T47D (cell line): ENCODE measurements at places on chromosomes 5 and 9.

DNA sequence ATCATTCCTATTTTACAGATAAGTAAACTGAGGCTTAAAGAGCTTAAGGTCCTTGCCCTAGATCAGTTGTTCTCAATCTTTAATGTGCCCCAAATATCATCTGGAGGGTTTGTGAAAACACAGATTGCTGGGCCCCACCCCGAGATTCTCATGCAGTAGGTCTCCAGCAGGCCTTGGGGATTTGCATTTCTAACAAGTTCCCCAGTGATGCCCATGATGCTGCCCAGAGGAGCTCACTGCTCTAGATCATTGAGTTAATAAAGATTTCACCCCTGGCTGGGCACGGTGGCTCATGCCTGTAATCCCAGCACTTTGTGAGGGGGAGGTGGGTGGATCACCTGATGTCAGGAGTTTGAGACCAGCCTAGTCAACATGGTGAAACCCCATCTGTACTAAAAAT is 42.8 kb upstream of the RAD23B start:
- DNase-seq = no peak

DNA sequence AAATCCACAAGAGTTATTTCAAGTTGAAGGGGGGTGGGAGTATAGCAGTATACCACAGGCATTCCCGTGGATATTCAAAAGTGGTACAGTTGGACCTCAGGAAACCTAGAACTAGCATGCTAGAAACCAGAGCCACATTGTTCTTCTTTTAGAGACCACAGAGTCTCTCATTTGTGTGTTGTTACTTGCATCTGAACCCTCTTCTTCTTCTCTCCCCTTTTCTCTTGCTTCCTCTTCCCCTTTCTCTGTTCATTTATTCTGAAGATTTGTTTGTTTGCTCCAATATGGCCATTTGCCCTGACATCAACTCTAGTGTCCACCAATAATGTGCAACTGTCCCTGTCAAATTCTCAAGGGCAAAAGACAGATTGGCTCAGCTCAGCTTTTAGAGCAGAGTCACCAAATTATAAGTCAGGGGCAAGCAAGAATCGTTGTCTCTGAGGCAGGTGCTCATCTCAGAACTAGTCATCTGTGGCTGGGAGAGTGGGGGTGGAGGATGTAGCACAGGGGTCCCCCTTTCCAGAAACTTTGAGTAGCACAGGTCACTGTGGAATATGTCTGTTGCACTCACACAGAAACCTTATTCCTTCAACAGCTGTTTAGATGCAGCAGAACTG is 321.1 kb downstream of the ARRDC3 start:
- DNase-seq = no peak

- no peak for DNase-seq
These were observed 61.8 kb upstream of the MAMDC2 start for GRCh38 chr9:69981686-69982445.

DNA sequence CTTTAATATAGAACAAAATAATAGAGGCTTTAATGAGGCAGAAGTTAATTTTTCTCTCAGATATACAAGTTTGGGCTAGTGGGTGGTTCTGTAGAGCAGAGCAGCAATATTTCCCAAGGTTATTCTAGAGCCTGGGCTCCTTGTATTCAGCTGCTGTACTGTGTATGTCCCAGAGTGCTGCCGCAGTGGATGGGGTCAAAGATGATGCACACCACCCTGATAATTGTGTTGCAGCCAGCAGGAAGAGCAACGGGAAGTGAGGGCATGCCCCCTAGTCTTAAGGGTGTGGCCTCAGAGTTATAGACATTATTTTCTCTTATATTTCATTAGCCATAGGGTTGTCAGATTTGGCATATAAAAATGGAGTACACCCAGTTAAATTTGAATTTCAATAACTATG is 23.9 kb upstream of the KIF4B start:
- DNase-seq = no peak

DNA sequence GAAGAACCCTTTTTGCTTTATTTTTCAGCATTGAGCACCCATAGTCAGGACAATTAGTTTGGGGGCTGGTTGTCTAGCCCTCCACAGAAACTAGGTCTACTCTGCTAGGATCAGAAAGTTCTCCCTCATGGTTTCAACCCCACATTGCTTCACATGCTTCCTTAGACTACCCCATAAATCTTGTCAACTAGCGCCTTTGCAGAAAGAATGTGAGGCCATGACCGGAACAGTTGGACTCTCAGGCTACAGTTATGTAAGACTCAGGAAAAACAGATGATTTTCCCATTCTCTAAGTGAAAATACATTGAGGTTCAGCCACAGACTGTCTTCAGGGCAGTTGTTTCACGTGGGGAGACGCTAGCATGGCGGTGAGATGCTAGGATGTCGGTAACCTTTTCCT is 255.6 kb downstream of the NR3C1 start:
- no peak for DNase-seq

GRCh38 chr5:168064457-168064856 is 227.0 kb upstream of the WWC1 start:
- no peak for DNase-seq

GRCh38 chr5:148759101-148759500 is 67.3 kb upstream of the ADRB2 start:
- no peak for DNase-seq

DNA sequence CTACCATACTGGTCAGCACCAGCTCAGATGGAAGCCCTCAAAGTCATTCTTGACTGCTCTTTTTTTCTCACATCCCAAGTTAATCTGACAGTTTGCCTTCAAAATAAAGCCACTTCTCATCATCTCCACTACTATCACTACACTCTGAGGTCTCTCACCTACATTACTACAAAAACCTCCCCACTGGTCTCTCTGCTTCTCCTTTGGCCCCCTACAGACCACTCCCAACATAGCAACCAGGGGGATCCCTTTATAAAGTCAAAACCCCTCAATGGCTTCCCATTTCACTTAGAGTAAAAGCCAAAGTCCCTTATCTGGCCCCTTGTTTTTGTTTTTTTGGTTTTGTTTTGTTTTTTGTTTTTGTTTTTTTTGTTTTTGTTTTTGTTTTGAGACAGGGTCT is 4.6 kb downstream of the ARAP3 start:
- no peak for DNase-seq

DNA sequence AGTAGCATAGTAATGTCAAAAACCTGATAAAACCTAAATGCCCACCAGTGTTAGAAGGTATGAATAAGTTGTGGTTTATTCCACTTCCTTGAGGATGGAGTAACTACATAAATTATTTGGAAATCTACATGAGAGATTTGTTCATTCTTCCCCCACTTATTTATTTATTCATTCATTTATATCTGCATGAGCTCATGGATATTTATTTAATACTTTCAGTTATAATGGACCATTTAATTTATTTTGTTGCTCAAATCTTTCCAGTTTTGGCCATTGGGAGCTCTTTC is 223.8 kb upstream of the S1PR3 start:
- DNase-seq = no peak

GRCh38 chr5:171776213-171776612 is 9.4 kb upstream of the SMIM23 start:
- DNase-seq = no peak

GRCh38 chr9:108662956-108663355 is 192.8 kb downstream of the ACTL7B start:
- no peak for DNase-seq
